ENCODE measurements at places on chromosomes 7 and 10.
A peak's percentile ranks its signal among the peaks of the same experiment; 100 is the strongest.

- no peak for DNase-seq
These were observed 6.3 kb downstream of the PITX3 start for GRCh38 chr10:102234888-102235597.

GRCh38 chr10:132844069-132844809 is 58.3 kb upstream of the NKX6-2 start:
- no peak for DNase-seq

- DNase-seq: no peak
These were observed 476 bp upstream of the ZFYVE27 start for GRCh38 chr10:97736403-97736901.

- DNase-seq: no peak
These were observed 576.6 kb upstream of the C7orf33 start for GRCh38 chr7:148014001-148014400.

- DNase-seq: no peak
These were observed 64.8 kb downstream of the ITGB8 start for GRCh38 chr7:20395511-20395910.

GRCh38 chr7:71594736-71595135 is 462.8 kb downstream of the GALNT17 start:
- no peak for DNase-seq

DNA sequence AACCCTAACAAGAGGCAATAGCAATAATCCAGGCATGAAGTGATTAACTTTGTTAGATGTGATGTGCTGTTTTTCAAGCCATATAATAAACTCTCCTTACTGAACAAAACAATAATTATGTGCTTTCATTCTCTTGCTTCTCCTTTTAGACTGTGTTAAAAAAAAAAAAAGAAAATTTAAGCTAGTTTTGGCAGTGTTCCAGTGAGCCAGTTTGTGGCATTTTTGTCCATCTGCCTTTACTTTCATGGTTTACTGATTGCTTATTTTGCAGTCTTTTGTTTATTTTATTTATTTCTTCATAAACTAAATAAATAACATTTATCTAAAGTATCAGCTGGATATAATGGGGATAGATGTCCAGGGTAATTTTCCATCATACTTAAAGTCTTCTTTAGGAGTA is 625.3 kb downstream of the CNTNAP2 start:
- no peak for DNase-seq

DNA sequence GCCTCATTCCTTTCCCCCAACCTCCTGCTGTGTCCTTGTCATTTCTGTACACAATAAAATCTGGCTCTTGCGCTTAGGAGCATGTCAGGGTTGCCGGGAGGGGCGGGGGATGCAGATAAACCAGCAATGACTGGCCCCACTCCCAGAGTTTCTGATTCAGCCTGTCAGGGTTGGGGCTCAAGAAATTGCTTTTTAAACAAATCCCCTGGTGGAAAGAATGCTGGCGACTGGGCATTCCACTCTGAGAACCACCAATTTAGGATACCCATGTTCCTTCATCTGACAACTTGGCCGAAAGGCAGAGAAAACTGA is 376.4 kb downstream of the TCERG1L start:
- DNase-seq: peak; percentile 62

GRCh38 chr7:135156290-135156689 is 8.4 kb downstream of the TMEM140 start:
- no peak for DNase-seq

DNA sequence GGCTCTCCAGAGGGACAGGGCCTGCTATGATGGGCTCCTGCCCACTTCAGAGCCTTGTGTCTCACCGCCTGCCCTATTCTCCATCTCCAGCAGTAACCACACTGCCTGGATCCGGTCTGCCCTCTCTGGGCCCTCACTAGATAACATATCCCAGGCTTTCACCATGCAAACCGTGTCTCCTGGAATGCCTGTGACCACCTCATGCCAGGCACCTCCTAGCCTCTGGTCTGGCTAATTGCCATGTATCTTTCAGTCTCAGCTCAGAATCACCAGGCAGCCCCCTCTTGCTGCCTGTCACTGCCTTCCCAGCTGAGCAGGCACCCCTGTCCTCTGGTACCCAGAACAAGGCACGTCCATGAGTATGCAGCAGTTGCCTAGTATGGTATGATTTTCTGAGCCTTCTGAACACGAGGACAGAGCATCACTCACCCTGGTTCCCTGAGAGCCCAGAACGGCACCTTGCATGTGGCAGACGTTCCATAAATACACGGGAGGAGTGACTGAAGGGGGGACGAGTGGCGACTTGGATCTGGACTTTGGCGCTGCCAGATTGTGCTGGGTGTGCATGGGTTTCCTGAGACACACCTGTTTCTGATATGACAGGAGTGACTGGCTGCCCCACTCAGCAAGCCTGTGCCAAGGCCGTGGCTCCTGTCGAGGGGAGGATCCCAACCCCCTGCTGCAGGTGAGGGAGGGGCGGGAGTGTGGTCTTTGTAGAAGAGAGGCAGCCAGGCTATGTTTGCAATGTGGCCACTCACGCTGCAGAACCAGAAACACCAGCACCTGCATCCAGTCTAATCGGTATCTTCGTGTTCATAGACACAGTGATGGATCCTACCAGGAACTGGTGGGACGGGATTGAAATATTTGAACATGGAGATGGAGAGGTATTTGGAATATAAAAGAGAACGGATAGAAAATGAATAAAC is 95.2 kb downstream of the VOPP1 start:
- no peak for DNase-seq

DNA sequence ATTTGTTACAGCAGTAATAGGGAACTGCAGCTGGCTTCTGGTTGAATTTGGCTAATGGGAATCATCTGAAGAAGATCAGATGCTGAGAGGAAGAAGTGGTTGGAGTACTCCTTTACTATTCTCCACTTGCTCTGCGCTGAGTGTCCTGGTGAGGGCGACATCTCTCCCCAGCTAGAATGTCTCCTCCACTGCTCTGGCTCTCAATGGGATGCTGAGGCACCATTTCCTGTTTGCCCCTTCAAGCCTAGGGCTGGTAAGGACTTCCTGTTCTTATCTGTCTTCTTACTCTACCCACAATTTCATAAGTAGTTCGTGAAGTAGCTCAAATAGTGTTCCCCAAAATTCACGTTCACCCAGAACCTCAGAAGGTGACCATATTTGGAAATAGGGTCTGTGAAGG is 43.2 kb upstream of the TES start:
- no peak for DNase-seq

GRCh38 chr7:142445019-142445686 is 187.3 kb upstream of the PRSS58 start:
- DNase-seq: no peak

- DNase-seq: no peak
These were observed 177.7 kb upstream of the GPR26 start for GRCh38 chr10:123488436-123488835.

DNA sequence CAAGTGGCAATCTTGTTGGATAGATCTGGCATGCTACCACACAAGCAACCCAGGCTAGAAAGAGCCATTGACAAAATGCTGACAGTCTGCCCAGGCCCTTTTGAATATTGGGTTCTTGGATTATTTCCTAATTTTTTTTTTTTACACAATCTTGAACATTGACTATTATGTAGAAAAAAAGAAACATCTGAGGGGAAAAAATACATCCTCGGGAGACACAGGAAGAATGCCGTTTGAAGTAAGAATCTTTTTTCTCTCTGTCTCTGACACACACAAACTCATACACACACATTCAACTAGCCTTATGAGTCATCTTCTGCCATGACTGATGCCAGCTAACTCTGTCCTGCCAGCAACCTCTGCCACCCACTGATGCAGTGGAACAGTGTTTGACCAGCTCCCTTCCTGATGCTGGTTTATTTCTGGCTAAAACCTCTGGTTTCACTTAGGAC is 47.2 kb downstream of the SORBS1 start:
- peak; percentile 35 for DNase-seq

GRCh38 chr7:146961617-146962016 is 845.0 kb downstream of the CNTNAP2 start:
- no peak for DNase-seq

DNA sequence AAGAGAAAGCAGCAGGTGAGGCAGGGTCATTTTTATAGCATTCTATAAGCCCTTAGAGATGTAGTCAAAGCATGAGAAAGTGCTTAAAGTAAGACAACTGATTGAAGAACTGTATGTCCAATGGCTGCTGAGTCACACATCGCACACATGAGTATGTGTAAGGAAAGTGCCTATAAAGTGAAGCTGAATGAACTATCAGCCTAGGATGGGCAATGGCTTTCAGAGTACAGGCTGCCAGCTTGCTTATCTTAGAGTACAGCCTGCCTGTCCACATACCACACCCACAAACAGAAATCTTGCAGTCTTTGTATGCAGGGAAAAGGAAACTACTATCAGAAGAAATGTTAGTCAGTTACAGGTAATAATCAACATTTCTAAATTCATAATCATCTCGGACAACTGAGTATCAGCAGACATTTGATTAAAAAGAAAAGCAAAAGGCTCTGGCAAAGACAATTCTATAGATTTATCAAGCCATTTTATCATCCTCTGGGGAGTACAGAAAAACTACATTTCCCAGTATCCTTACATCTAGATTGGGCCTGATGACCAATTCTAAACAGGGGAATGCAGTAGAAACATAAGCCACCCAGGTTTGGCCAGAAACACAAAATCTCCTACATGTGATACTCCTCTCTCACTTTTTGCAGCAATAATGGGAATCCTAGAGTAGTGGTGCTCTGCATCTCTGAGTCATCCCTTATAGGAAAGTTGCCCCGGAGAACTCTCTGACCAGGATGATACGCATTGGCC is 16.2 kb upstream of the EPHB6 start:
- DNase-seq: no peak

DNA sequence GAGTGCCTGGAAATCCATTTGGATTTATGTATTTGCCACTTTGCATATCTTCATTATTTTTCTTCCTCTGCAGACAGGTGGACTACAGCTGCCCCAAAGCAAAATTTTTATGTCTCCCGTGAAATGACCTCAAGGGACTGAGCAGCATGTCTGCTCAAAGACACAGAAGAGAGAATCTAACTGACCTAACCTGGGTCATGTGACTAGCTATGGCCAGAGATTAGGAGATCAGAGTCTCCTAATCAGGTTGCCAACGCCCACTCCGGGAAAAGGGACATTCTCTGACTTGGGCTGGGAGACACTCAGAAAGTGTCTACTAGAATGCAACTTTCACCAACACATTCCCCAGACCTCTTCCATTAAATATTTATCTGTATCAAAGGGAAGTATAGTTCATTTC is 2.5 kb upstream of the BAMBI start:
- DNase-seq: no peak

- peak; percentile 84 for DNase-seq
These were observed 814 bp downstream of the RUFY2 start for GRCh38 chr10:68406111-68406814.

GRCh38 chr10:7697426-7697825 is 5.7 kb upstream of the ITIH2 start:
- no peak for DNase-seq

- DNase-seq: no peak
These were observed 235.7 kb downstream of the PRPF18 start for GRCh38 chr10:13822490-13822889.

- DNase-seq: no peak
These were observed 292.7 kb downstream of the GLRX3 start for GRCh38 chr10:130428936-130429335.

- DNase-seq: no peak
These were observed 32.1 kb upstream of the PDSS1 start for GRCh38 chr10:26665080-26666048.

GRCh38 chr7:154342971-154343633 is 290.9 kb downstream of the DPP6 start:
- no peak for DNase-seq

GRCh38 chr10:11682851-11683250 is 59.3 kb upstream of the ECHDC3 start:
- no peak for DNase-seq

DNA sequence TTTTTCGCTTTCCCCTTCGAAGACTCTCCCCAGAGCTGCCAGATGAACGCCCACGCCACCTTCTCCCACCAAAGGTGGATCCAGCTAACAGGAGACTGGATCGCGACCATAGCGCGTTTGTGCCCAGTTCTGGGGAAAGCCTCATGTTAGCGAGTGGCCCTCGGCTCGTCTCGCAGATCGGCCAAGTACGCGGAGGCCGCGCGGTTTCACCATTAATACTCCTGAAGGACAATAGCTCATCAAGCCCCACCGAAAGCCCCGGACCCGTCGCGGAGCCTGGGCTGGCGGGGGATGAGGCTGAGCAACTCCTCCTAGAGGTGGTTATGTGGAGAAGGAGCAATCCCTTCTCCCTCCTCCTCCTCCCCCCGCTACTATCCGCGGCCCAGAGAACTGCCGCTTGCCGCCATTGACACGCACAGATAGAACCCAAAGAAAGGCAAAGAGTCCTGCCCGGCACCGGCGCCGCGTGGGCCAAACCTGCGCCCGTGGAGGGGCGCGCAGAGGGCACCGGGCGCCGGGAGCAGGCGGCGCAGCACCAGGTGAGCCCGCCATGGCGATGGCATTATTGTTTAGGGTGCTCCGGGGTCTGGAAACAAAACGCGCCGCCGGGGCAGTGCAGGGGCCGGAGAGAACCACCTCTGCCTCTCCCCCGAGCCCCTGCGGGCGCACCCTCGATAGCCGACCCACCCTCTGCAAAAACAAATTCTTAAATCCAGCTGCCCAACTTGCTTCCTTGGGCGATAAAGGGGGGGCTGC is at the start of gene MACROH2A2:
Gene MACROH2A2, plus strand, starts transcription at position 385 of the 756 bp plus-strand sequence. CDS start 22,813 bp downstream, outside the sequence.
- DNase-seq: peak; percentile 85

GRCh38 chr7:38280000-38280399 is 6.6 kb upstream of the TARP start:
- DNase-seq: no peak

DNA sequence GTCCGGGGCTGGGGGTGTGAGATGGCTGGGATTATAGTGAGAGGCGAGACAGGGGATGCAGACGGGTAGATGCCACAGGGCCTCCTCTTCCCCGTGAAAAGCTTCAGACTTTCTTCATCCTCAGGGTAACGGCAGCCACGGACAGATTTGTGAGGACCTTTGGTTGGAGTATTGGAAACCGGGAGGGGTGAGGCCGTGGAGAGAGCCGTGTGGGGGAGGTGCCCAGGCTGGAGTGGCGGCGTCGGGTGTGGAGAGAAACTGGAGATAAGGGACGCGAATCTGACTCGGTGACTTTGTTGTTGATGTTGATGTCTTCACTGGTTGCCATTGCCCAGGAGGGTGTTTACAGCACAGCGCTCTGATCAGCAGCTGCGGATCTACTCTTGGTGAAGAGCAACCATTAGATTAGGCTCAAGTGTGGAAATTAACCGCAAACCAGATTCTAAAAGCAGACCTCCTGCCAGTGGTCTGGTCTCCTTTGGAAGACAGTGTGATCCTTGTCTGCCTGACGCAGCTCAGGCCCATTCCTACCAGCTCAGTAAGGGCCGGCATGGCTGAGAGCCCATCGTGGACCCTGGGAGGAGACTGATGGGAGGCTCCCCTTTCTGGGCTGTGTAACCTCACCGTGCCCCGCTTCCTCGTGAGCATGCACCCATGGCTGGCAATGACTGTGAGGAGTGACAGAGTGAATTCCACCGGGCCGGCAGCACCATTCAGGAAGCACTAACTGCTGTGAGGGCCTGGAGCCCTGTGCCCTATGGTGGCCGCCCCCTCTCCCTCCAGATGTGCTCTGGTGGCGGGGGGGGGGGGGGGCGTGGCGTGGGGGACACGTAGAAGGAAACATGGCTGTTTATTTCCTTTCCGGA is 90.3 kb downstream of the INPP5A start:
- peak; percentile 78 for DNase-seq

GRCh38 chr10:71079761-71080380 is 132.5 kb upstream of the UNC5B start:
- DNase-seq: no peak

GRCh38 chr7:116541951-116542350 is 17.1 kb downstream of the CAV1 start:
- no peak for DNase-seq

- no peak for DNase-seq
These were observed 271.0 kb upstream of the LRRTM3 start for GRCh38 chr10:66654861-66655260.

- DNase-seq: no peak
These were observed 64.7 kb upstream of the CTTNBP2 start for GRCh38 chr7:117937753-117938483.
